Astrocyte (in vitro differentiated cells and primary cell): ENCODE measurements at places on chromosomes 7 and 10.

DNA sequence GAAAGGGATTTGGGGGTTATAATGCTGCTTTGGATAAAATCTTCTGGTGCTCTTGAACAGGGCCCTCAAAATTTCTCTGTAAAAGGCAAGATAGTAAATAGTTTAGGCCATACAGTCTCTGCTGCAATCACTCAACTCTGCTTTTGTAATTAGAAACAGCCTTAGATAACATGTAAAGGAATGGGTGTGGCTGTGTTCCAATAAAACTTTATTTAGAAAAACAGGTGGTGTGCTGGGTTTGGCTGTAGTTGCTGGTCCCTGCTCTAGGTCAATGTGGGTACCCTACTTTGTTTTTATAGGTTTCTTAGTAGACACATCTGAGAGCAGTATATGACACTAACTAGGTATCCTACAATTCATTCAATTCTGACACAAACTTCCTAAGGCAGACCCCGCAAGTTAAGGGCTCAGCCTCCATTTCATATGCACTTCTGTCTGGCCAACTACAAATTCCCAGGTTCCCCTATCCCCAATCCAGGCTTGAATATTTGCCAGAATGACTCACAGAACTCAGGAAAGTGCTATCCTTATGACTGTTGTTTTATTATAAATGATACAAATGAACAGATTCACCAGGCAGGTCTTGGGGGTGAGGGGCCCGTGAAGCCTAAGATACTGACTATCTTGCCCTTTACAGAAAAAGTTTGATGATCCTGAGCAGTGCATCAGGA lies 349.9 kb downstream of the RPS24 start:
- peaks cover 39% of the 10 kb centered on the region for H3K27me3 ChIP-seq
- peak; percentile 20 for DNase-seq
- no peak overlapping the region for H3K27ac ChIP-seq

DNA sequence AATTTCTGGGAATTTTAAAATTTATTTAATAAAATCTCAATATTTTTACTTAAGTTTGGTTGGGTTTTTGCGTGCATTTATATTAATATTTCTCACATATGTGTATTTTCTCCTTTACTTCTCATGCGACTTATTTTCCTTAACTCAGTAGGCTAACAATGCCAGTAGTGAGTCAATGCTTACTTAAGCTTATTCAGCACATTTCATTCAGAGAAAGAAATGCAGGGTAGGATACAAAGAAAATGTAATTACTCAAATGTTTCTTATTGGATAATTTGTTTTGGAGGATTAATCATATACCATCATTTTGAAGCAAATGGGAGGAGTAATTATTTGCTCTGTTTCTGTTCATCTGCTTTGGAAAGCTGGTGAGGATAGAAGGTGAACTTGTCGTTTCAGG lies 623.5 kb downstream of the POM121L12 start:
- no peak overlapping the region for H3K4me3 ChIP-seq
- no peak overlapping the region for H3K27ac ChIP-seq
- DNase-seq: no peak
- no peaks in the 10 kb centered on the region for H3K4me1 ChIP-seq

GRCh38 chr7:117682681-117683385 lies 190.4 kb downstream of the CTTNBP2 start:
- peaks cover 4% of the 10 kb centered on the region for H3K27me3 ChIP-seq
- H3K4me1 ChIP-seq: no peaks in the 10 kb centered on the region
- H3K4me3 ChIP-seq: no peak overlapping the region
- H3K27ac ChIP-seq: no peak overlapping the region
- H3K36me3 ChIP-seq: no peaks in the 10 kb centered on the region

DNA sequence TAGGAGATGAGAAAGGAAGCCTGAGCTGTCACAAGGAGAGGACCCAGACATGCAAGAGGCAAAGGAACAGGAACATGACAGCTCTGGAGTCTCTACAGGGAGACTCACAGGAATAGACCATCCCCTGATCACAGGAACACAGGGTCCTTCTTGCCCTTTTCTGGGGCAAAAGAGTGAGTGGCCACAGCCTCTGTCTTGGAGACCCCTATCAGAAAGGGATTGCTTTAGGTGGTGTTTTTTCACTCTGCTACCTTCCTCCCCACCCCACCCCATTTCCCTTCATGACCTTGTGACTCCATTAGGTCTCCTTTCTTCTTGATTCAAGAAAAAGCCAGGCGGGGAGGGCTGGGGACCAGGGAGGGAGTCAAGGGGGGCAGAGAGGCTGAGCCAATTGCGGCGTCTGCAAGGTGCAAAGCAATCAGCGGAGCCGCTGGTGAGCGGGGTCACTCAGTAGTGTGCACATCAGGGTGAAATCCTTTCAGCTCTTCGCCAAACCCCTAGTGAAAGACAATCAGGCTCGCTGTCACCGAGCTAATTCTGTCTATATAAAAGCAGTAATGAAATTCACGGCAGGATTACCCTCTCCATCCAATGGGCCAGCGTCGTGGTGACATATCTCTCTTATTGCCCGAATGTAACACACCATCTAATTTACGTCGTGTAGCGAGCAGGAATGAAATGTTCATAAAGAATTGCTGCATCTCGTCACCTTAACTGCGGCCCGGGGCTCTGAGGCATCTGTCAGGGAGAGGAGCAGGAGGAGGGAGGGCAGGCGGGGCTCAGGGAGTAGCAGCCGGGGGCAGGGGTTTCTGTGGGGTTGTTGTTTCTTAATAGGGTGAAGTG lies 31.5 kb upstream of the BTRC start:
- no peaks in the 10 kb centered on the region for H3K36me3 ChIP-seq
- peaks cover 35% of the 10 kb centered on the region for H3K27me3 ChIP-seq
- no peak overlapping the region for H3K4me3 ChIP-seq
- H3K27ac ChIP-seq: no peak overlapping the region
- DNase-seq: no peak

DNA sequence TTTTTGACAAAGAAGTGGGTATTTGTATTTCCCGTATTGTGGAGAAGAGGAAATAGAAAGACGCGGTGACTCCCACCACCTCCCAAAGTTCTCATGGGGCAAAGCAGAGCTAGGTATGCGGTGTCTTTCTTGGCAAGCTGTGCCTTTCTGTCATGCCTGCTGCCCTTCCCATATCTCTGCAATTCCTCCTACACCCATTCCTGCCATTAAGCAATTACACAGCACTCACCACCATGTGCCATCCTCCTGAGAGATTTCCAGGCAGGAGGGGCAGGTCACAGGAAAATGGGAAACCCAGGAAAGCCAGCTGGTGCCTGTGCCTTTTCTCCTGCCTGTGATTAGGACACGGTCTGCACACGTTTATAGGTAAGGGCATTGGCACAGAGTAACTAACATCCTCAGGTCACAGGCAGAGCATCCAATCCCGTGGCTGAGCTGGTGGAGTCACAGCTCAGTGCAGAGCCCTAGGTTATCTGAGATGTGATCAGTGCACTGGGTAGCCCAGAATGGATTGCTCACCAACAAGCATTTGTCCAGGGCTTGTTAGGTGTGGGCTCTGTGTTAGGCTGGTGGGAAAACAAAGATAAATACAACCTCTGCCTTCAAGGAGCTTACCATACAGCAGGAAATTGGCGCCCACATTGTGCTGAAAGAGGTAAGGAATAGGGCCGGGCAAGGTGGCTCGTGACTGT lies 9.4 kb upstream of the CRTAC1 start:
- no peak for DNase-seq
- no peaks in the 10 kb centered on the region for H3K4me1 ChIP-seq
- H3K4me3 ChIP-seq: no peak overlapping the region
- H3K27me3 ChIP-seq: peaks cover 30% of the 10 kb centered on the region
- no peaks in the 10 kb centered on the region for H3K36me3 ChIP-seq

GRCh38 chr7:38585572-38586354 lies 45.4 kb downstream of the AMPH start:
- H3K27ac ChIP-seq: peak overlapping the region; percentile 75
- H3K36me3 ChIP-seq: no peaks in the 10 kb centered on the region
- no peak overlapping the region for H3K4me3 ChIP-seq
- peaks cover 15% of the 10 kb centered on the region for H3K4me1 ChIP-seq
- no peaks in the 10 kb centered on the region for H3K27me3 ChIP-seq

DNA sequence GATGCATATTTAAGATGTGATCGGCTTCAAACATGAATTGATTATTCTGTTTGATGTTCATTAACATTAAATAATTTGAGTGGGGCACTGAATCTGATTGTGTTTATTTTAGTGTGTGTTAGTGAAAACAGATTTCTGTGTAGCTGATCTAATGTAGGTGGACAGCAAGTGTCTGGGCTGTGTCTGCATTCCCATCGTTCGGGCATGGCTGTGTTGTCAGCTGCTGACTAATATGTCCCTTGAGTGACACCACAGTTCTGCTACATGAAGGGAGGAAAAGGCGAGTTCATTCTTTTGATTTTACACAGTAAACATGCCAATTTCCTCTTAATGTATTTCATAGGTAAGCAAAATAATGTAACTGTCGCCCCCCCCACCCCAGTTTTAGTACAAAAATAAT lies 203.0 kb downstream of the CNTNAP2 start:
- no peaks in the 10 kb centered on the region for H3K27me3 ChIP-seq
- no peak overlapping the region for H3K4me3 ChIP-seq
- no peaks in the 10 kb centered on the region for H3K4me1 ChIP-seq
- no peak for DNase-seq
- no peaks in the 10 kb centered on the region for H3K36me3 ChIP-seq
- no peak overlapping the region for H3K27ac ChIP-seq

DNA sequence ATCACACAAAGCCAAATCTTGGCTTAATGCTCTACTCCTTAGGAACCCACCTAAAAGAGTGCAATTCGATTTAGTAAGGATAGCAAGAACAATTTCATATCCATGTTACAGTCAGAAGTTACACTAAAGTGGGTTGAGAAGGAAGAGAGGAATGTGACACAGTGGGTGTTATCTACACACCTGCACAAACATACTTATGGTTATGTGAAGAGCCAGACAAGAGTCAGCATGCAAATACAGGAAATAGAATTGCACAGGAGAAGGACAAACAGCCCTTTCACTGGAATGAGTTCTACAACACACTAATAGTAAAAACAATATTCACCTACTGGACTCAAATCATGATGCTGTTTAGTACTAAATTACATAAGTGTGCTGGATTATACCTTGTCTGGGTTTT lies 262.8 kb downstream of the DGKB start:
- no peaks in the 10 kb centered on the region for H3K36me3 ChIP-seq
- H3K27me3 ChIP-seq: no peaks in the 10 kb centered on the region
- H3K27ac ChIP-seq: no peak overlapping the region
- DNase-seq: peak; percentile 6
- H3K4me3 ChIP-seq: no peak overlapping the region

- peak; percentile 51 for DNase-seq
- H3K4me3 ChIP-seq: no peak overlapping the region
- no peaks in the 10 kb centered on the region for H3K4me1 ChIP-seq
- H3K36me3 ChIP-seq: no peaks in the 10 kb centered on the region
- H3K27ac ChIP-seq: peak overlapping the region; percentile 19
Observed at GRCh38 chr10:29007748-29008610, 280.9 kb upstream of the LYZL1 start.

DNA sequence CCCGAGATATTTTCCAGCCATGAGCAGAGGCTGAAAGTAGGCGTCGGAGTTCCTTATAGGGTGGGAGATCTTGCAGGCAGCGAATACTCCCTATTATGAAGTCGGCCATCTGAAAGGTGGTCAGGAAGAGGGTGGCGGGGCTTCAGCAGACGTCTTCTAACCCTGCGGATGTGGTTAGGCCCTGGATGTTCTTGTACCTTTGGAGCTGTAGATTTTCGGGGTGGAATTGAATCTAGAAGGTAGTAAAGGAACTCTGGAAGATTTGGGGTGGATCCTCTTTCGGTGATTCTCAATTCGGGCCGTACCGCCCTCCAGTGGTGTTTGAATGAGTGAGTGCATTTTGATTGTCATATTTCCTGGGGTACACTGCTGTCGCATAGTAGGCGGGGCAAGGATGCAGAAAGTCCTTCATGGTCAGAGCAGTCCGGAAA lies 635 bp downstream of the NUP205 start:
- H3K27ac ChIP-seq: peak overlapping the region; percentile 98
- no peaks in the 10 kb centered on the region for H3K4me1 ChIP-seq
- H3K27me3 ChIP-seq: no peaks in the 10 kb centered on the region
- no peaks in the 10 kb centered on the region for H3K36me3 ChIP-seq

- peak within 1 kb of the TSS; percentile 26 for H3K27ac ChIP-seq
- H3K4me1 ChIP-seq: peaks cover 9% of the 10 kb centered on the region
- H3K36me3 ChIP-seq: no peaks in the 10 kb centered on the region
- DNase-seq: peak; percentile 39
Observed at GRCh38 chr7:138981332-138982203, at the start of gene KIAA1549. TSS of gene KIAA1549 (minus strand) at chr7:138981389. CDS start at chr7:138981269, 120 bp downstream.

GRCh38 chr7:151339651-151340382 lies 1.8 kb upstream of the NUB1 start:
- no peak for DNase-seq
- H3K4me1 ChIP-seq: peaks cover 3% of the 10 kb centered on the region
- no peaks in the 10 kb centered on the region for H3K36me3 ChIP-seq
- no peak overlapping the region for H3K27ac ChIP-seq
- H3K4me3 ChIP-seq: no peak overlapping the region
- no peaks in the 10 kb centered on the region for H3K27me3 ChIP-seq

- H3K36me3 ChIP-seq: no peaks in the 10 kb centered on the region
- DNase-seq: no peak
- no peak overlapping the region for H3K27ac ChIP-seq
- peaks cover 6% of the 10 kb centered on the region for H3K27me3 ChIP-seq
- H3K4me1 ChIP-seq: no peaks in the 10 kb centered on the region
Observed at GRCh38 chr7:159149488-159149887, 4.8 kb upstream of the VIPR2 start.

DNA sequence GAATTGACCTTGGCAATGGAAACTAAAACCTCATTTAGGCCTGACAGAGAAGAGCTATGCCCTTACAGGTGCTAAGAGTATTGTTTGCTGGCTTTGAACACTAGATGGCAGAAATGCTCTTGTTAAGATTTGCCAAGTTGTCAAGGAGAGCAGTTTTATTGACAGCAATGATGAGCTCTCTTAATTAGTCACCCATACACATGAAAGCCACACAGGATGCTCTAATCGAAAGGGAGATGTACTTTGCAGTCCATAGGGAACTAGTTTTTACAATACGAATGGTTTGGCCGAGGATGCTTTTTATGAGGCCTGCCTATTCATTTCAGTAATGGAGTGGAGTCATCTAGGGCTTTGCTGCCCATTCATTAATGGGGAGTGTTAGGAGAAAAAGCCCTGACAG lies 45.4 kb upstream of the MBL2 start:
- no peaks in the 10 kb centered on the region for H3K36me3 ChIP-seq
- DNase-seq: peak; percentile 27
- H3K4me3 ChIP-seq: no peak overlapping the region
- H3K4me1 ChIP-seq: no peaks in the 10 kb centered on the region
- H3K27me3 ChIP-seq: no peaks in the 10 kb centered on the region
- H3K27ac ChIP-seq: no peak overlapping the region

GRCh38 chr7:136953386-136953785 lies 84.9 kb downstream of the CHRM2 start:
- H3K27ac ChIP-seq: peak overlapping the region; percentile 41
- no peak overlapping the region for H3K4me3 ChIP-seq
- H3K27me3 ChIP-seq: no peaks in the 10 kb centered on the region
- H3K4me1 ChIP-seq: peaks cover 27% of the 10 kb centered on the region
- peak; percentile 80 for DNase-seq
